ENCODE measurements at places on chromosomes 5 and 9. TPM values are rescaled to one million over a fixed set of nuclear protein-coding genes. Genes with fewer than 3 reads are reported as not detected.

Gene NEUROG1
- not detected for total RNA-seq

Gene OLFML2A
- 5.7 TPM for total RNA-seq

Gene SLC27A4
- 9.3 TPM for total RNA-seq

Gene TMC1
- total RNA-seq = under 0.01 TPM

Gene ITGA1
- total RNA-seq = 4.3 TPM

Gene MELK
- 6.5 TPM for total RNA-seq

Gene TCERG1
- total RNA-seq = 20.6 TPM

Gene GRXCR2
- total RNA-seq = not detected

Gene SLC25A2
- total RNA-seq = not detected

Gene TEX48
- total RNA-seq = not detected

Gene ST8SIA4
- 0.09 TPM for total RNA-seq

Gene KLHL3
- 0.77 TPM for total RNA-seq

Gene KIF12
- not detected for total RNA-seq
